ENCODE measurements at places on chromosomes 2 and 18.

- no peak for DNase-seq
These were observed 31.9 kb downstream of the CCBE1 start for GRCh38 chr18:59665057-59666006.

DNA sequence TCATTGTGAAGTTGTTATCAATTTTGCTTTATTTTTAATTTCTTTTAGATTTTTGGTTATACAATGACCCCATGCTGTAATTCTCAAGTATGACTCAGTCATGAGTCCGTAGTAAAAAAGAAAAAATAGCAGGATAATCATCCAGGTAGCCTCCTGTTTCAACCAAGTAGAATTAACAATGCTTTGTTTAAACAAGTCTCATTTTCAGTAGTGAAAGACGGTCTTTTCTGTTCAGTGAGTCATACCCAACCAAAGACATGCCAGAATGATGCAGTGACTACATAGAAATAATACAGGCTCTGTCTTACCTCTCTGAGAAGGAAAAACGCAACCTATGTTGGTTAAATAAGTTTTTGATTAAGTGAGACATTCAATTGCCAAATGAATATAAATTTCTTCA lies 67.8 kb upstream of the DSC1 start:
- DNase-seq = no peak

- no peak for DNase-seq
These were observed 175.3 kb upstream of the CREB1 start for GRCh38 chr2:207354462-207354861.

DNA sequence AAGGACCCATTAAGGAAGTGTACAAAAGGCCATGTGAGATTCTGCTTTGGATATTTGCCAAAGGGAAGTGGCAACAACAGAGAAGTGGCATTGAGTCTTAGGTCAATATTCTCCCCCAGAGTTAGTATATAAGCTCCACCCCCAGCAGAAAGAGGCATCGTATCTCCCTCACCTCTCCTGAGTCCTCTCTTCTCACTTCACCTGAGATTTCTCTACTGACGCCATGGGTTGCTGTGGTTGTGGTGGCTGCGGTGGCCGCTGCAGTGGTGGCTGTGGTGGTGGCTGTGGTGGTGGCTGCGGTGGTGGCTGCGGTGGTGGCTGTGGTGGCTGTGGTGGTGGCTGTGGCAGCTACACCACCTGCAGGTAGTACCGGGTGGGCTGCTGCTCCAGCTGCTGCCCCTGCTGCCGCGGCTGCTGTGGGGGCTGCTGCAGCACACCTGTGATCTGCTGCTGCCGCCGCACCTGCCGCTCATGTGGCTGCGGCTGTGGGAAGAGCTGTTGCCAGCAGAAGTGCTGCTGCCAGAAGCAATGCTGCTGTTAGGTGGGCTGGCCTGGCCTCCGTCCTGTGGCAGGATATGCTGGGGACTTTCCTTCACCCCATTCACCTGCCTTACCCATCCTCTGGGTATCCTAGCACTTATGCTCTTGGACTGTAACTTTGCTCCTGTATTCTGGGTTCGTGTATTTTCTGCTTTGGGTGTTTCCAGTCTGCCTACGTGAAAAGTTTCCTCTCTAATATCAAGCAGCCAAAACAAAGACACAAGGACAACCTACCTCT lies 5.9 kb downstream of the SCYGR3 start:
- no peak for DNase-seq

DNA sequence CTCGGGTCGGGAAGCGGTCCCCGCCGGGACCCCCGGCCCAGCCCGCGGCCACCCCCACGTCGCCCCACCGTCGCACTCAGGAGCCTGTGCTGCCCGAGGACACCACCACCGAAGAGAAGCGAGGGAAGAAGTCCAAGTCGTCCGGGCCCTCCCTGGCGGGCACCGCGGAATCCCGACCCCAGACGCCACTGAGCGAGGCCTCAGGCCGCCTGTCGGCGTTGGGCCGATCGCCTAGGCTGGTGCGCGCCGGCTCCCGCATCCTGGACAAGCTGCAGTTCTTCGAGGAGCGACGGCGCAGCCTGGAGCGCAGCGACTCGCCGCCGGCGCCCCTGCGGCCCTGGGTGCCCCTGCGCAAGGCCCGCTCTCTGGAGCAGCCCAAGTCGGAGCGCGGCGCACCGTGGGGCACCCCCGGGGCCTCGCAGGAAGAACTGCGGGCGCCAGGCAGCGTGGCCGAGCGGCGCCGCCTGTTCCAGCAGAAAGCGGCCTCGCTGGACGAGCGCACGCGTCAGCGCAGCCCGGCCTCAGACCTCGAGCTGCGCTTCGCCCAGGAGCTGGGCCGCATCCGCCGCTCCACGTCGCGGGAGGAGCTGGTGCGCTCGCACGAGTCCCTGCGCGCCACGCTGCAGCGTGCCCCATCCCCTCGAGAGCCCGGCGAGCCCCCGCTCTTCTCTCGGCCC lies 13.6 kb downstream of the SPEG start:
- no peak for DNase-seq

DNA sequence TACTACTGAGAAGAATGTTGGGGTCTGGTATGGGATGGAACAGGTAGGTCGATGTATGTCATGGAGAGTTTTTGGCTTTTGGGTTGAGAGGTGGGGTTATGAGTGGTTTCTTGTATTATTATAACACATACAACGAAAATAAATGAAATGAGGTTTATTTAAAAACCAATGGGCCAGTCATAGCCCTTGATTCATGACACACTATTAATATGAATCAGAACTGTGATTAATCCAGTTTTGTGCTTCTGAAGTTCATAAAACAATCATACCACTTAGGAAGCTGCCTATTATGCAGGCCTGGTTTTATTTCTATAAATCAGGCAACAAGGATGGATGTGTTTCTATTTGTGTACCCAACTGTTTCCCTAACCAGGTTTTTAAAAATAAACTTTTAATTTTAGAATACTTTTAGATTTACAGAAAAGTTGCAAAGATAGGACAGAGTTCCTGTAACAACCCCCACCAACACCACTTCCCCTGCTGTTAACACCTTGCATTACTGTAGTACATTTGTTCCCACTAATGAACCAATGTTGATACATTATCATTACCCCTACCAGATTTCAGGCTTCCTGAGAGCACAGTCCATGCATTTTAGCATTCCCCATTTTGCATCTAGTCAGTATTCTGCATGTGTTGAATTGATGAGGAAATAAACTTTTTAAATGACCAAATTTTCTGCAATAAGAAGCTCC lies 37.5 kb upstream of the NCOA1 start:
- DNase-seq = no peak

DNA sequence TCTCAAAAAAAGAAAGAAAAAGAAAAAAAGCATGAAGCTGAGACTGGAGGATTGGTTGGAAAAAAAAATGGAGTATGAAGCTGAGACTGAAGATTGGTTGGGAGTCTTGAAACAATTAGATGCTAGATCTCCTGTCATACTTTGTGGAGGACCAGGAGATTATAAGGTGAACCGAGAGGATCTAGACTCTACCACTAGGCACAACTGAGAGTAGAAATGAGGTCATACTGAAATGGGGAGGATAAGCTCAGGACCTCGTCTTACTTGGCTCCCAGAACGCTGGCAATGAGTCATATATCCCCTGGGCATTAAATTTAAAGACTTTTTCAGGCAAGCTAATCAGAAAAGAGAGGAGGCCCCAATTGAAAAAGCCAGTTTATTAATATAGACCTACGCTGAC lies 3.3 kb upstream of the ORC2 start:
- no peak for DNase-seq

GRCh38 chr18:5103286-5103685 lies 93.8 kb downstream of the AKAIN1 start:
- no peak for DNase-seq

DNA sequence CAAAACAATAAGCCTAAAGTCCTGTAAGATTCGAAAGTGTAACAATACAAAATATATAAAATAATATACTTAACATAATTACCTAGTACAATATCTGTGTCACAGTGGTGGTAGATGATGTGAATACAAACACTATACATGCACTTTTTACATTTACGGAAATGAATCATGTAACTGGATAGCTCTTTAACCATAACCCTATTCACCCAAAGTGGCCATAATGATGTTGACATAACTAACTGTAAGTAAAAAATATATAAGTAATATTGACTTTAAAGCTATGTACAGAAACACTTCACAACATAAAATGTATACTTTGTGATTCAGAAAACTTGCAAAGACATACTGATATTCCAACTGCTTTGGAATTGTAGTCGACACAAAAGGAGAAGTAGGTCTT lies 616.9 kb upstream of the SLC8A1 start:
- DNase-seq = no peak
